Cortex of kidney (tissue), 1 donor: ENCODE measurements at places on chromosomes 6 and 20.

- no peak for DNase-seq
Measured at GRCh38 chr20:53794529-53795115, 201.0 kb upstream of the ZNF217 start.

- DNase-seq = no peak
Measured at GRCh38 chr20:7712661-7713060, 227.6 kb downstream of the HAO1 start.

DNA sequence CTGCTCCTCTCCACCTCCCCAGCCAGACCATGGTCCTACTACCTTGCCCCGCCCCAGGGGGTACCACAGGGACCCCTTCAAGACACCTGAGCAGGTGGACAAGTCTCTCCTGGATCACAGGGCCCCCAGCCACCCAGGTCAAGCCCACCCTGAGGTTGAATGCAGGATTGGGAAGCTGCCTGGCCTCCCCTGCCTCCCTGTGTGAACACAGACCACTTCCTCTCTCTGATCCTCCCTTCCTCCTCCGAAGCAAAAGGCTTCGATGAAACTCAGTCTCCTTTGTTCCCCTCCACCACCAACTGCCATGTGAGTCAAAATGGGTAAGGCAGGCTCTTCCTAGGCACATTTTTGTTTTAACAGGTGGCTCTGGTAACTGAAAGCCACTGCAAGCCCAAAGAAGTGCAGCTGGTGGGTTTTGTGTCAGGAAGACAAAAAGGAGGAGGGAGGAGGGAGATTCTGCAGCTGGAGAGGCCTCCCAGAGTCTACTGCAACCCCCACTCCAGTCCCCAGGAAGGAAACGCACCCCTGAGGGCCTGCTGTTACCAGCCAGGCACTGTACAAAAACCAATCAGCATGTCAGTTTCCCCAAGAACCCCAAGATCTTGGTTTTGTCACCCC lies 5.4 kb downstream of the ADA start:
- DNase-seq = no peak

- no peak for DNase-seq
Measured at GRCh38 chr6:85679445-85680123, 36.9 kb upstream of the SYNCRIP start.

- DNase-seq = no peak
Measured at GRCh38 chr20:24753130-24753529, 195.9 kb upstream of the CST7 start.
